ENCODE measurements at places on chromosomes 4 and X. TPM values are rescaled to one million over a fixed set of nuclear protein-coding genes. Genes with fewer than 3 reads are reported as not detected.

GRCh38 chr4:75752637-75753036 lies 28.3 kb downstream of the USO1 start:
- DNase-seq, result no peak

Gene PDCL2
- total RNA-seq, result not detected

GRCh38 chrX:115547448-115547847 lies 13.5 kb upstream of the PLS3 start:
- DNase-seq, result no peak

DNA sequence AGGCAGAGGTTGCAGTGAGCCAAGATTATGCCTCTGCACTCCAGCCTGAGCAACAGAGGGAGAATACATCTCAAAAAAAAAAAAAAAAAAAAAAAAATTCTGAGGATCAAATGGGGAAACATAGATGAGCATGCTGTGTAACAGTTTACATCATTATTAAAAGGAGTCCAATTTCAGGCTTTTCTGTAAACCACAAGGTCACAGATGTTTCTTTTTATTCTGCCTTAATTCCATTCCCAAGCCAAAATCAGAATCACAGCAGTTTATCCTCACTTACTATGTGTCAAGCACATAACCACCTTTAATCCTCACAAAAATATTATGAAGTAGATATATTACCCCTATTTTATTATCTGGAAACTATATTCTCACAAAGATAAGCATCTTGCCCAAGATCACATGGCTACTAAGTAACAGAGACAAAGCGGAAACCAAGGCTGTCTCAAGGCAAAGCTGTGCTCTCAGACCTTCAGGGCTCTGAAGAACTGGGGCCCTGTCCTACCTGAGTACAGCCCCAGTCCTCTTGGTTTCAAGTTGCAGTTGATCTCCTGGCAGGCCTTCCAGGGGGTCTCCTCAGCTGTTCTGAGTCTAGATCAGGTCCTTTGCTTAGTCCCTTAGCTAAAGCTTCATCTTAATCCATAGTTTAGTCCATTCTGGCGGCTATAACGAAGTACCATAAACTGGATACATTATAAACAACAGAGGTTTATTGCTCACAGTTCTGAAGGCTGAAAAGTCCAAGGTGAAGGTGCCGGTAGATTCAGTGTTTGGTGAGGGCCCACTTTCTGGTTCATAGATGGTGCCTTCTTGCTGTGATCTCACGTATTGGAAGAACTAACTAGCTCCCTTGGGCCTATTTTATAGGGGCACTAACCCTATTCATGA lies 141.3 kb downstream of the PALLD start:
- no peak for DNase-seq

DNA sequence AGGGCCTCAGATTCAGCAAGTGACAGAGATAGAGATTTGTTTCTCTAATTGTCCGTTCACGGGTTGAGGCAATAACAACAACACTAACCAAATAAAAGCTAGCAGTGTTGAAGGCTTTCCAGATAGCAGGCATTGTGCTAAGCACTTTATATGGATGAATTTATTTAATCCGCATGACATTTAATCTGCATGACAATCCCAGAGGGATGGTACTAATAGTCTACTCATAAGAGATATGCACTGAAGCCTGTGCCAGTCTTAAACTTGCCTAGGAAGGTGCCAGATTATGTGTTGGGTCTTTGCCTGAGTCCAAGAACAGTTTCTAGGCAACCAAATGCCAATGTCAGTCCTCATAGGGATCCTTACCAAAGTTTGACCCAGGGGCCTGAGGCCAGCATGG lies 37.7 kb upstream of the FAT1 start:
- DNase-seq, result no peak

GRCh38 chrX:136168929-136169735 lies 21.8 kb downstream of the FHL1 start:
- no peak for DNase-seq

Gene WDR13
- 87.8 TPM for total RNA-seq

- DNase-seq, result no peak
Observed at GRCh38 chr4:74627504-74627903, 166.8 kb downstream of the BTC start.

GRCh38 chrX:16573781-16574180 lies 76.2 kb upstream of the S100G start:
- no peak for DNase-seq

Gene HPSE
- total RNA-seq, result 12.5 TPM

All from lower leg skin (tissue), 4 donors.